Activated CD4-positive, alpha-beta T cell treated with anti-CD3 and anti-CD28 coated beads for 4 hours (primary cell): ENCODE measurements at places on chromosomes 6 and 20.
A peak's percentile ranks its signal among the peaks of the same experiment; 100 is the strongest.

DNA sequence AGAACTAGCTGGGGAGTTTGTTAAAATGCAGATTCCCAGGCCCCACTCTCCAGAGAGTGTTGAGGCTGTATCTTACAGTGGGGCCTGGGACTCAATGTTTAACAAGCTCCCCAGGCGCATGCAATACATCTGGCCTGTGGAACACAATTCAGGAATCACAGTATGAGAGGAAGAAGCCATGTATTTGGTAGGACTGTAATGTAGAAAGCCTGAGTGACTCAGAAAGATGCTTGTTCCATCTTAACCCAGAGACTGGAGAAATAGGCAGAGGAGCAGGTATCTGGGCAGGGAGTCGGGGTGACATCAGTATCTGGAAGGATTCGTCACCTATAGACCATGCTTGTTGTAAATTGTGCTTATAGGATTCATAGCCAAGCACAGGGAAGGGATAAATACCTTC is 90.5 kb downstream of the UNC5CL start:
- DNase-seq, result no peak

- DNase-seq, result no peak
Observed at GRCh38 chr20:56967916-56968315, 298.5 kb downstream of the BMP7 start.

DNA sequence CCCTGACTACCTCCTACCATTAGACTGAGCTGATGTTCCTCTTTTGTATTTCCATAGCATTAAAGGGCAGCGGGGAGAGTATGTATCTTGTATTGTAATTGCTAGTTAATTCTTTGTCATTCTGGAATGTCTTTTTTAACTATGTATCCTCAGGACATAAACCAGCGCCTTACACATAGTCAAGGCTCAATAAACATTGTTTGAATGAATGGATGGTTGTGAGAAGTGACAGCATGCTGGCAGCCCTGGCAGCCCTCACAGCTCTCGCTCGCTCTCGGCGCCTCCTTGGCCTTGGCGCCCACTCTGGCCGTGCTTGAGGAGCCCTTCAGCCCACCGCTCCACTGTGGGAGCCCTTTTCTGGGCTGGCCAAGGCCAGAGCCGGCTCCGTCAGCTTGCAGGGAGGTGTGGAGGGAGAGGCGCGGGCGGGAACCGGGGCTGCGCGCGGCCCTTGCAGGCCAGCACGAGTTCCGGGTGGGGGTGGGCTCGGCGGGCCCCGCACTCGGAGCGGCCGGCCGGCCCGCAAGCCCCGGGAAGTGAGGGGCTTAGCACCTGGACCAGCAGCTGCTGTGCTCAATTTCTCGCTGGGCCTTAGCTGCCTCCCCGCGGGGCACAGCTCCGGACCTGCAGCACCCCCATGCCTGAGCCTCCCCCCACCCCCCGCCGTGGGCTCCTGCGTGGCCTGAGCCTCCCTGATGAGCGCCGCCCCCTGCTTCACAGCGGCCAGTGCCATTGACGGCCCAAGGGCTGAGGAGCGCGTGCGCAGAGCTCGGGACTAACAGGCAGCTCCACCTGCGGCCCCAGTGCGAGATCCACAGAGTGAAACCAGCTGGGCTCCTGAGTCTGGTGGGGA is 93.1 kb downstream of the RNF182 start:
- DNase-seq, result no peak

- DNase-seq, result no peak
Observed at GRCh38 chr6:109718991-109719390, 27.9 kb downstream of the FIG4 start.

DNA sequence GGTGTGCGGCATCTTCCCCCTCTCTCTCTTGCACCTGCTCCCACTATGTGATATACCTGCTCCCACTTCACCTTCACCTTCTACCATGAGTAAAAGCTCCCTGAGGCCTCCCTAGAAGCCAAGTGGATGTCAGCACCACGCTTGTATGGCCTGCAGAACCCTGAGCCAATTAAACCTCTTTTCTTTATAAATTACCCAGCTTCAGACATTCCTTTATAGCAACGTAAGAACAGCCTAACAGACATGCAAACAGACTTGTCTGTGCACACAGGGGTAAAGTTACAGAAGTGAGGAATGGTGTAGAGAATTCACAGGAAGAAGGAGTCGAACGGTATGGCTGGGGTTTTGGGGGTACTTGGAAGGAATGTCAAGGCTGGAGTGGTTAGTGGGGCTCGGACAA is 14.8 kb upstream of the TGM2 start:
- no peak for DNase-seq

GRCh38 chr6:28553986-28554881 is 28.6 kb downstream of the GPX5 start:
- DNase-seq, result no peak

DNA sequence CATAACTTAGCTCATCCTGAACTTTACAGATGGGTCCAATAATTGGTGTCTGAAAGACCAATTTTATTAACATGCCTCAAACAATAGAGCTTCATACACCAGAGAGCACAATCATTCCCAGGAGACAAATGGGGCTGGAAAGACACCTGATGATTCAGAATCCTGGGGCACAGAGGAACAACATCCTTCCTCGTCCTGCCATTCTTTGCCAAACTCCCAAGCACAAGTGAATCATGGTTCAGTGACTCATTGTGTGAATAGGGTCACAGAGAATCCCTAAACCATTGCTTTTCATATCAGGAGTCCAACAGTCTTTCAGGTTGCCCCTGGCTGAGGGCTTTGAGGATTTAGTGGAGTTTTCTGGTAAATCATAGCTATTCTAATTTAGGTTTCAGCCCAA is 266.4 kb upstream of the BMP2 start:
- no peak for DNase-seq

DNA sequence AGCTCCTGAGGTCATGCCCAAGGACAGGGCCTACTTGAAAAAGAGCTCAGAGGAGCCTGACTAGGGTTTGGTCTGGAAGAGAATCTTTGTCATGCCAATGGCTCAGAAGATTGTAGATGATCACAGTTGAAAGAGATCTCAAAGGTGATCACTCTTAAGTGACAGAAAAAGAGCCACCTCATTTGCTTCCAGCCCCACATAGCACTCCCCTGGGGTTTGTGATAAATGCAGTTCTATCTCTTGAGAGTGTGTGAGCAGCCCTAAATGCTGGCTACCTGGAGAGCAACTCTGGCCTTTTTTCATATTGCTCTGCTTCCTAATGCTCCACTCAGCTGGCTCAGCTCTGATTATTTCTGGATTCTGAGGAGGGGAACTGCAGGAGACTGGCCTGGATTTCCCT is 39.3 kb downstream of the KLHL32 start:
- no peak for DNase-seq

DNA sequence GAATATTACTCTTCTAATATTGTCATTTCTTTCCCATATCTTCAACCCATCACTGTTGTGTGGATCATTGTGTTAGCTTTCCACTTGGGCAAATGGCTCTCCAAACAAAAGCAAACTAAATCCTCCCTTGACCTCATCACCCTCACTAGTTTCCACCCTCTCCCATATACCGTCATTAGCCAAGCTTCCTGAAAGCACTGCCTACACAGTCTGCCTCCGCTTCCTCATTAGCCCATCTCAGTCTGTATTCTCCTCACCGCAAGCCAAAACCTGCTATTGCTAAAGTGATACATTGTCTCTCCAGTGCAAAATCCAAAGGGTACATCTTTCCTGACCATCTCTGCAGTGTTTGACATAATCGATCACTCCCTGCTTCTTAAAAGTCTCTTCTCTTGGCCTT is 212.6 kb downstream of the CLIC5 start:
- DNase-seq, result no peak

DNA sequence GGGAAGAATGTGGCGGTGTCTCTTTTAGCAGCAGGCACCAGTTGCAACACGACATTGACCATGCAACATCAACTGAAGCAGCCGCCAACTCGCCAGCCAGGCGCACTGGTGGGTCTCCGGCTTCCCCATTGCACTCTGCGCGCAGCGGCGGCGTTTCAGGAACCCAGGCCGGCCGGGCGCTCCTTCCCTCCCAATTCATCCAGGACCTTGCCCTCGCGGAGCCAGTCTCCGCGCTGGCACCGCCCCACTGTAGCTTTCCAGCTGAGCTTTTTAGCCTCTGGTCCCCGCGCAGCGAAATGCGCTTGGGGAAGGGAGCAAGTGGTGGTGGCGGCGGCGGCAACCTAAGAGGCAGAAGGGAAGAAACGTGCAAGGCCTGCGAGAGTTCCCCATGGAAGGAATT is 297.9 kb upstream of the RIMS1 start:
- no peak for DNase-seq

DNA sequence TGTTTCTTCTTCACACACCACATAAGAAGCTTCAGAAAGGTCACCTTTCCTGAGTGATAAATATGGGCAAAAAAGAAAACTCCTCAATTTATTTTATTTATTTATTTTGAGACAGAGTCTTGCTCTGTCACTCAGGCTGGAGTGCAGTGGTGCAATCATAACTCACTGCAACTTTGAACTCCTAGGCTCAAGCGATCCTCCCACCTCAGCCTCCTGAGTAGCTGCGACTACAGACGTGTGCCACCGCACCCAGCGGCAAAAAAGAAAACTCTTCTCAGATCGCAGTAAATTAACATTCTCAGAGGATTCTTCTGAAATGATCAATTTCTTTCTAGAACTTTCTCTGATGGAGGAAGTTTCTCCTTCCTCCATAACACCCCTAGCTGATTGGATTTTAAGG is 111.2 kb downstream of the TRERF1 start:
- no peak for DNase-seq

DNA sequence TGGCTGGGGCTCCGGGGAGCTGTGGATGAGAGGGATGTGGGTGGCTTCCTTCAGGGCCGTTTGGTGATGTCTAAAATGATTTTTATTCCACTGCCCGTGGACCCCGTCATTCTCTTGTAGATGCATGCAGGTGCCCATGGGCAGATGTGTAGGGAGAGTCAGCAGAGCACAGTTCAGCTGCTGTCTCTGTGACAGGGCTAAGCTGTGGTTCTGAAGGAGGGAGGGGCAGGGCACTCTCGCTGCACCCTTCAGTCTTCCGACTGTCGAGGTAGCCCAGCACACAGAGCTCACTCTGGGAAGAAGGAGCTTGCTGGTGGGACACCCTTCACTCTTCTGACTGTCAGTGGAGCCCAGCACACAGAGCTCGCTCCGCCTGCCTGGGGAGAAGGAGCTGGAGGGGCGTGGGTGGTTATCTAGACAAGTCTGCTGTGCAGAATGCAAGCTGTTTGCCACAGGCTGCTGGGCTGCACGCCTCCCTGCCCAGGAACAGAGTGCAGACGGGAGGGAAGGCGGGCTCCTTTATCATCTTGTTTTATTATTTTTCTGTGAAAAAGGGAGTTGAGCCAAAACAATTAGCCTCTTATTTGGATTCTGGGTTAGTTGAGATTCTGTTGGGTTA is 28.4 kb upstream of the ADRM1 start:
- DNase-seq, result no peak

DNA sequence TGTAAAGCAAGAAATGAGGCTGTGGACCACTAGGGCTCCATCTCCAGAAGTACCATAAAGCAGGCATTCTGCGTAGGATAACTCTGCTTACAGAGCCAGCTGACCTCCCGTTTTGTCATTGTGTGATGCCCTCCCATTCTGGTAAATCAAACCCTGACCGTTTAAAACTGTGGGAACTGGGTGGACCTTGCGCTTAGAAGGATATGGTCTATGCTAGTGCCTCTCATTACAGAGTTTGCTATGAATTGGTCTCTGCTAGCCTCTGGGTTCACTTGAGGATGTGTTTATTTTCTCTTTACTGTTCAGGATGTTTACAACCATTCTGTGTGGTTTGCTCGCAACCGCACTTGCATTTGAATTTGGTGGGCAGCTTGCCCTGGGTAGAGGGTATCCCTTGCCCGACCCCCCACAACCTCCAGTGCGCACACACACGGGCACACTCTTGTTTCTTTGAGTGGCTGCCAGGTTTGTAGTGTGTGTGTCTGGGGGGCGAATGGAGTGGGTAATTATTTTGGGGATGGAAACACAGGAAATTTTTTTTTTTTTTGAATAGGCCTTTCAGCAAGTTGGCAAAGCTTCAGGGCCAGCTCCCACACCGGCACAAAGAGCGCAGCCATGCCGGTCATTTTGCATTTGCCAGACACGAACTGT is 198.3 kb downstream of the JARID2 start:
- DNase-seq, result no peak

- no peak for DNase-seq
Observed at GRCh38 chr20:58547623-58548475, 32.6 kb upstream of the APCDD1L start.

GRCh38 chr6:37372116-37372515 is 18.3 kb downstream of the RNF8 start:
- DNase-seq, result no peak

DNA sequence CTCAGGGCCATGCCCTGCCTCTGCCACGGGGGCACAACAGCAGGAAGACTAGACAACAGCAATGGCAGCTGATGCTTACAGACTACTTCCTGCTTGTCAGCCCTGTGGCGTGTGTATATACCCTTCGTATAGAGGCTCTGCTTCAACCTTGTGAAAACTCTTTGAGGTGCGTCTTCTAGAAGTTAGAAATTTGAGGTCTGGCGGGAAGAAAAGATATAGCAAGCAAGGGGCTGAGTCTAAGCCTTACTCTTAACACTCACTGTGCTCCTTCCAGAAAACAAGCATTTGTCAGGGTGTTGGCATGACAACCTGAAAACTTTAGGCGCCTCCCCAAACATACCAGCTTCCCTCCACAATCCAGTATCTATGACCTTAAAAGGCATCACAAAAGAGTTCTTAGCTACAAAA is 33.3 kb downstream of the JPH2 start:
- no peak for DNase-seq

- DNase-seq, result no peak
Observed at GRCh38 chr6:155212616-155213380, 51.0 kb upstream of the CLDN20 start.

- DNase-seq, result no peak
Observed at GRCh38 chr6:89862698-89863097, 31.6 kb upstream of the GJA10 start.

DNA sequence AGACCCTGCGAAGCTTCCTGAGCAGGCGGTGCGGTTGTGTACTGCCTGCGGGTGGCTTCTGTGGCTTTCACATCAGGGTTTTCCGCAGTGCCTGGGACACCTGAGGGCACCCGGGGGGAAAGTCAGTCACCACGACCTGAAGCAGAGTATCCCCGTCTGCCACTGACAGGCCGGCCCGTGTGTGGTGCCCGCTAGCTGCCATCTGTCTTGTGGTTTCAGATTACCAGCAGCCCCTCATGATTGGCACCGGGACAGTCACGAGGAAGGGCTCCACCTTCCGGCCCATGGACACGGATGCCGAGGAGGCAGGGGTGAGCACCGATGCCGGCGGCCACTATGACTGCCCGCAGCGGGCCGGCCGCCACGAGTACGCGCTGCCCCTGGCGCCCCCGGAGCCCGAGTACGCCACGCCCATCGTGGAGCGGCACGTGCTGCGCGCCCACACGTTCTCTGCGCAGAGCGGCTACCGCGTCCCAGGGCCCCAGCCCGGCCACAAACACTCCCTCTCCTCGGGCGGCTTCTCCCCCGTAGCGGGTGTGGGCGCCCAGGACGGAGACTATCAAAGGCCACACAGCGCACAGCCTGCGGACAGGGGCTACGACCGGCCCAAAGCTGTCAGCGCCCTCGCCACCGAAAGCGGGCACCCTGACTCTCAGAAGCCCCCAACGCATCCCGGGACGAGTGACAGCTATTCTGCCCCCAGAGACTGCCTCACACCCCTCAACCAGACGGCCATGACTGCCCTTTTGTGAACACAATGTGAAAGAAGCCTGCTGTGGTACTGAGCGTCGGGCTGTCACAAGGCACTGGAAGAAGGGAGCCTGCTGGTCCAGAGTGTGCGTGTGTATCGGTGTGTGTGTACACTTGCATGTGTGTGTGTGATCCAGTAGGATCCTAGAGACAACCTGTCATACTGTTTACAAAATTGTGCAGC is 54.4 kb downstream of the GOPC start:
- DNase-seq, result peak; percentile 33

GRCh38 chr20:61965606-61966491 is 99.8 kb downstream of the TAF4 start:
- DNase-seq, result no peak
